Stimulated activated CD4-positive, alpha-beta T cell treated with anti-CD3 and anti-CD28 coated beads, Interleukin-4, amount 100 ng/mL, for 48 hours (primary cell): ENCODE measurements at places on chromosomes 2 and 18.

DNA sequence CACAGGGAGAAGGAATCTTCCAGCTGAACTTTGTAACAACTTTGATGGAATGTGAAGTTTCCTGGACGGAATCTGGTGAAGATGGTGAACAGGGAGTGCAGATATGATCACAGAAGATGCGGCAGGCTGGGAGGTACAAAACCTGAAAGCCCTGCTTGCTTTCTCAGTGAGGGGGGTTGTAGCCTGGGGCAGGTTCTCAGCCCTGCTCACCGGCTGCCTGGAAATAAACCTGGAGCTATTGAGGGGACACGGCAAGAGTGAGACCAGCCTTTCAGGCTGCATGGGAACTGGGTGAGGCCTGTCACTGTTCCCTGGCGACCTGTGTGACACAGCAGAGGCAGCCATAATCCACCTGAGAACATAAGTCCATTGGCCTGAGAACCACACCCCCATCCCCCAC, 174.8 kb downstream of the LCLAT1 start:
- no peak for DNase-seq

DNA sequence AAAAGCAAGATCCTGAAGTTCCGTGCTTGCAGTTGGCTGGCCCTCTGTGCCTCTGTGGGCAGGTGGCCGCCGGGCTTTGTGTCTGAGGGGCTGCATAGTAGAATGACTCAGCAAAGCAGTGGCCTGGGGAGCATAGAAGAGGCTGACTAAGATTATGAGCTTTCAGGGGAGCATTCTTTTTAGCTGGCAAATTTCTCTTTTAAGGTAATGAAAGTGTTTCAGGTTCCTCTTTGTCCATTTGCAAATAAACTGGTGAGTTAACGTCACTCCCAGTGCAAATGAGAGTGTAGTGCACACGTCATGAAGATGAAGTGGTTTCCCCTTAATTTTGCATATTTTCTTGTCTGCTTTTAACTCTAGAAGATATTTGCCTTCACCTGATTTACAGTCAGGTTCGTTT, 98.6 kb downstream of the BCL2L11 start:
- DNase-seq: no peak

GRCh38 chr18:13323186-13323585, 104.6 kb downstream of the LDLRAD4 start:
- no peak for DNase-seq

DNA sequence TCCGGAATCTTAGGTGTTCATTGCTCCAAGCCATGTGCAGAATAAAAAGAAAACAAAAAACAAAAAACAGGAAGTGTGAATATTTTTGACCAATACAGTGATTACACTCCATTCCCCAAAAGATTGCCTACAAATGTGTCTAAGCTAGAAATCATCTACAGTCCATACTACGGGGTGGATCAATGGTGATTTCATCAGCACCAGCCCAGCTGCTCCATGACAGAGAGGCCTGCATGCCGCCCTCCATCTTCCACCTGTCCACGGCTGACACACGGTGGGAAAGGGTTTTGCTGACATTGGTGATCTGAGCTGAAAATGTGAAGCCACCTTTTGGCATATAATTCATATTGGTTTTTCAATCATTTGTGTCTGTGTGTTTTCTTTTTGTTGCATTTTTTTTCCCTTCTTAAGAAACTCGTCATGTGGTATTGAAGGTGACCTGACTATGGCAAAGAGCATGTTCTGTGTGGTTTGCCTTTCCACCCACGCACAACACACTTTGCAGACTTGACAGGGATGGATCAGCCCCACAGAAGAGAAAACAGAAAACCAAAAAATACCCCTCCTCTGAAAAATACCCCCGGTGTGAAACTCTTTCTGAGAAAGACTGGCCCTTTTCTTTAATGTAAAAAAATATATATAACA, 533.1 kb downstream of the RNF144A start:
- DNase-seq: no peak

- no peak for DNase-seq
Measured at GRCh38 chr2:105808423-105809096, 63.8 kb downstream of the NCK2 start.

GRCh38 chr18:959854-960253, 55.2 kb downstream of the ADCYAP1 start:
- DNase-seq: no peak

DNA sequence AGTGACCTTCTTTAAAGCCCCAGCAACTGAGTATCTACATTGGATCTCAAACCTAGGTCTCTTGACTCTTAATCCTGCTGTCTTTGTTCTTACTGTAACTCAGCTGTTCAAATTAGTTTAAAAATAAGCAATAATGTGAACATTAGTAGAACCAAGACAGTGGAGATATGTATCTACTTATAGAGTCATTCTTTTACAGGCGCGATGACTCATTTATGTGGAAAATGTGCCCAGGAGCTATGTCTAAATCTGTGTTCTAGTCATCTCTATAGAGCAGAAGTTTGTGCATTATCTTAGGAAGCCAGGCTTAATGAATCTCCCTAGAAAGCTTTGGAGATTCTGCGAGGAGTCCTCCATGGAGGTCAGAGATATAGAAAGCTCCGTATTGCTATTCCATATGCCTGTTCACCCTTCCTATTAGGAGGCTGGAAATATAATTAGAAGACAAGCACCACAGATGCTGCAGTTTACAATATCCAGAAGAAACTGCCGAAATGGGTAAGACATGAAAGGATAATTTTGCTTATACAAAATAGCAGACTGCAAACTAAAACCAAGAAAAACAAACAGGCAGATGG, 211.6 kb downstream of the TRIB2 start:
- peak; percentile 10 for DNase-seq

DNA sequence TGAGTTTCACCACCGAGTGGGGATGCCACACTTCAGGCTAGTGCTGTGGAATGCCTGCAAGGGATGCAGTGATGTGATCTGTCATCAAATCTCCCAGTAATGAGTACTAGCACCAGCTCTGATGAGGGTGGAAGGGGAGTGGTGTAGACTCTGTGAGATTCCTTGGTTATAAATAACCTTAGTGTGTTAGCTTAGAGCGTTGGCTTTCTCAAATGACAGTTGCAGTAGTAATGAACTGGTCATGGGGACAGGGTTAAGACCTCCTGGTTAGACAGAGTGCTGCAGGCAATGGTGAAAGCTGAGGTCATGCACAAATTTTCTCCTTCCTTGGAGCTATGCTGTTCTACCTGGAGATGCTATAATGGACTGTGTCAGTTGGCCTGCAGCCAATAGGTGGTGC, 1063.4 kb upstream of the CRIM1 start:
- no peak for DNase-seq

DNA sequence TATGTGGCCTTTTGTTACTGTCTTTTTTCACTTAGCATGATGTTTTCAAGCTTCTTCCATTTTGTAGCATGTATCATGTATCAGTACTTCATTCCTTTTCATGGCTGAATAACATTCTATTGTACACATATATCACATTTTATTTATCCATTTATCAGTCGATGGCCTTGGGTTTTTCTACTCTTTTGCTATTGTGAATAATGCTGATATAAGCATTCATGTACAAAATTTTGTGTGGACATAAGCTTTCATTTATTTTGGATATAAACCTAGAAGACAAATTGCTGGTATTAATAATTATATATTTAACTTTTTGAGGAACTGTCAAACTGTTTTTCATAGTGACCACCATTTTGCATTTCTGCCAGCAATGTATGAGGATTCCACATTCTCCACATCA, 201.1 kb downstream of the ACTR3 start:
- DNase-seq: no peak

DNA sequence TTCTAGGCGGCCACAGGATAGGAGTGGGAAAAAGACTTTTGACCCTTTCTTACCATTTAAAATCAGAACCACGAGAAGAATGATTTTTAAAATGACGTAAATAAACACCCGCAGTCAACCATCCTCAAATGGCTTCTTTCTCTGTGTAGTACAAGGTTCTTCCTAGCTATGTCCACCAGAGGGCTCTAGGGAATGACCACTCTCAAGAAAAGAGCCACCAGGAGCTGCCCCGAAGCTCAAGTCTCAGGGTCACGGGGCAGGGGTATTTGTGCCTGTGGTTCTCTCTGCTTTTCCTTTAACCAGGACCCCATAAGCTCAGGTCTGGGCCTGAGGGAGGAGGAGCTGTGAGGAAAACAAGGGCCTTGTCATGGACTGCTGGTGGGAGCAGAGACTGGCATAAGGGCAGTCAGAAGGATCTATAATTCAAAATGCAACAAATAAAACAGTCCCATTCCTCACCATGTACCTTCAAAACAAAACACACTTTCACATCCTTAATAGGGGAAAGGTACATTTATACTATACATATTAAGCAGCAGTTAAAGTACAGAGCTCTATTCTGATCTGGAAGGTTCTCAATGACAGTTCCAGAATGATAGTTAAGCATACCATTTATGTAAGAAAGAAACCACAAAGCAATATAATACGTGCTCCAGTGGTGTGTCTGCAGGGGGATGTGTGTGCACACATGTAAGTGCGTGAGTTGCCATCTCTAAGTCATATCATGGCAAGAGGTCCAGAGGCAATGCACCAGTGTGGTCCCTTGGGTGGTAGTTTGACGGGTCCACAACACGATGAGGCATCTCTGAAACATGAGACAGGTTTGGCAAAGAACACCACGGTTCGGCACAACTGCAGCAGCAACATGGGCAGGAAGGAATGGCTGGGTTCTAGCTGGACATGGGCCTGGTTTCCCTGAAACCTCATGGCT, 18.6 kb downstream of the LYPD1 start:
- no peak for DNase-seq

DNA sequence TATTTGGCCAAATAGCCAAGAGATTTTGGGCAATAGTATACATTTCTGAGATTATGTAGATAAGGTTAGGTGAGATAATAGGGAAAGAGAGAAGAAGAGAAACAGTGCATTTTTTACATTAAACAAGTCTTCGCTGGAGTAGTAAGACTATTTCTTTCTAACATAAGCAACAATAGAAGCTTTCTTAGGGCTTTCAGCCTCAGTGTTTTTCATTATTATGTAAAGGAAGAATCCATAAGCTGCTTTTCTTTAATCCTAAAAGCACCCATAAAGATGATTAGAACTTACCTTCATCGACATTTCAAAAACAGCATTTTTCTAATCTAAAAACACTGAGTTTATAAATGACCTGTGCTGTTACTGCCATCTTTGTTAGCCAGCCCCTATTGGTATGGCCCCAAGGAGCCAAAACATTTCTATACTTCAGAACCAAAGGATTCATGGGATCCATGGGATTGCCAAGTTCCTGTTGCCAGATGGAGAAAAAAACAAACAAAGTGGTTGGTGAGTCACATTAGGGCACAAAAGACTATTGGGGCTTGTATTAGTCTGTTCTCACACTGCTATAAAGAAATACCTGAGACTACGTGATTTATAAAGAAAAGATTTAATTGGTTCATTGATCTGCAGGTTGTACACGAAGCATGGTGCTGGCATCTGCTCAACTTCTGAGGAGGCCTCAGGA, 88.2 kb downstream of the SCG2 start:
- no peak for DNase-seq
